Activated T-helper 1 cell treated with Interleukin-2 at 50 U/mL for 16 hours (primary cell): ENCODE measurements at places on chromosomes 13 and 19.

- no peak for DNase-seq
Observed at GRCh38 chr19:28185646-28186045, 1027.3 kb downstream of the UQCRFS1 start.

DNA sequence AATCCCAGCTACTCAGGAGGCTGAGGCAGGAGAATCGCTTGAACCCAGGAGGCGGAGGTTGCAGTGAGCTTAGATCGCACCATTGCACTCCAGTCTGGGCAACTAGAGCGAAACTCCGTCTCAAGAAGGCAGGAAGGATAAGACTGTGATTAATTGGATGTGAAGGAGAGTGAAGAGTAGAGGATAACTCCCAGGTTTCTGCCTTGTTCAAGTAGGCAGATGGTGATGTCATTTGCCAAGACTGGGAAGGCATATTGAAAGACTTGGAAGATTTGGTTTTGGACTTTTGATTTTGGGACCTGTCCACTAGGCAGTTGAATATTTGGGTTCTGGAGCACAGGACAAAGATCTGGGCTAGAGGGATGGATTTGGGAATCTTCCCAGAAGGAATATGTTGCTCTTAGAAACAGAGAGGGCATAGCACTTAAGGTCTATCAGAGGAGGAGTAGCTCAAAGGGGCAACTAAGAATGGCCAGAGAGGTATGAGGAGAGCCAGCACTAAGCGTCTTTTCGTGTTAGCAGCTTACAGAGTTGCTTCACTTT is 20.0 kb downstream of the GARRE1 start:
- DNase-seq, result no peak

DNA sequence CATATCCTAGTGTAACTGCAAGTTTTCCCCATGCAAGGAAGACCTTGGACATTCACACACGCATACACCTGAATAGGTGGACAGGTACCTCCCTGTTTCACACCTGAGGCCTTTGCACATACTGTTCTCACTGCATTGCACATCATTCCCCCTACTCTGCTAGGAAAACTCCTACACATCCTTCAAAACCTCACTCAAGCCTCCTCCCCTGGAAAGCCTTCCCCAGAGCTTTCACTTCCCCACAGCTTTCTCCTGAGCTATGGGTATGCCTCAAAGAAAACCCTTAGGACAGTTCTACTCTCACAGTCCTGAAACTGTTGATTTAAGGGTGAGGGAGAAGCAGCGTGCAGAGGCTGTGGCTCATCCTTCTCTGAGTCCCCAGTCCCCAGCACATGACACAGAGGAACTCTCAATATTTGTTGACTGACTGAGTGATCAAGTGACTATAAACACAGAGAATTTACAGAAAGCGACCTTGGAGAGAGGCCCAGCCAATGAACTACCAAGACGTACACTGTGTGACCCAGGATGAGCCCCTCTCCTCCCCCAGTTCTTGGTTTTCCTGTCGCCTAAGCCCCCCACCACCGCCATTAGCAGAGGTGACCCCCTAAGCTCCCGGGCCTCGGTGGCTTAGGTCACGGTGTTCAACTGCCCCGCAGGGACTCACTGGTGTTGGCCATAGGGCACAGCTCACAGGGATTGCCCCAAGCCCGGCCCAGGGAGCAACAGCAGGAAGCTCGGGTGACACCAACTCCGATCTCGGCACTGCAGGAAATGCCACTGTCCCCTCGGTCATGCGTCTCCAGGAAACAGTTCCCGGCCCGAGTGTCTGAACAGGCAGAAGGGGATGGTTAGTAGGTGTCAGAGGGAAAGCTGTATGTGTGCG is 40.6 kb downstream of the FBN3 start:
- no peak for DNase-seq

- DNase-seq, result no peak
Observed at GRCh38 chr19:35026418-35026817, 3.9 kb upstream of the SCN1B start.

DNA sequence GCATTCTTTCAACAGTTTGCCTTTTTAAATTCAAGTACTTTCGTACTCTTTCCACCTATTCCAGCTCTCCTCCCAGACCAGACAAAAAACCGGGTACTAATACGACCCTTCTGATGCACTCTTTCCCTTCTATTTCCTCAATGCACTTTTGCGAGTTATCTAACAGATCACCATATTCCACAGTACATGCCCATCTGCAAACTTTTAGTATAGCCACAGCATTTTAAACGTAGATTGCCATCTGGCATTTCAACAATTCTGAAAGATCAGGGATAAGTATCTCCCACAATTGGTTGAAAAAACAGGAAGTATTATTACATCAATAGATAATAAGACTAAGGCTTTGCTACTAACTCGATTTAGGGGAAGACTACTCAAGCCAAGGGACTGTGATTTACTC is 31.5 kb downstream of the RBM26 start:
- DNase-seq, result no peak

- no peak for DNase-seq
Observed at GRCh38 chr19:55465460-55466240, 1.1 kb upstream of the C19orf85 start.

- no peak for DNase-seq
Observed at GRCh38 chr13:27510082-27510481, 59.7 kb upstream of the MTIF3 start.

- no peak for DNase-seq
Observed at GRCh38 chr13:33520468-33520839, 234.9 kb upstream of the STARD13 start.

GRCh38 chr19:4742723-4743646 is 19.3 kb upstream of the DPP9 start:
- no peak for DNase-seq

- DNase-seq, result no peak
Observed at GRCh38 chr19:38455031-38455430, 21.5 kb downstream of the RYR1 start.

- DNase-seq, result no peak
Observed at GRCh38 chr13:95433537-95433936, 119.0 kb upstream of the CLDN10 start.

GRCh38 chr13:21925720-21926119 is 254.8 kb downstream of the FGF9 start:
- DNase-seq, result no peak

DNA sequence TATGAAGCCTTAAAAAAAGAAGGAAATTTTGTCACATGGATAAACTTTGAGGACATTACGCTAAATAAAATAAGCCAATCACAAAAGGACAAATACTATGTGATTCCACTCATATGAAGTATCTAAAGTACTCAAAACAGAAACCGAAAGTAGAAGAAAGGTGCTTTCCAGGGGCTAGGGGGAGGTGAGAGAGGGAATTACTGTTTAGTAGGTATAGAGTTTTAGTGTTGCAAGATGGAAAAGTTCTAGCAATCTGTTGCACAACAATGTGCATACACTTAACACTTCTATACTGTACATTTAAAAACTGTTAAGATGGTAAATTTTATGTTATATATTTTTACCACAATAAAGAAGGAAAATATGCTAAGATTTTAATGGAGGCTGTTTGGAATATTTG is 83.0 kb downstream of the POLR1D start:
- no peak for DNase-seq

- no peak for DNase-seq
Observed at GRCh38 chr19:35812220-35813042, at the start of gene PRODH2. TSS of gene PRODH2 (minus strand) at chr19:35812845. CDS start at chr19:35812805, 40 bp downstream.

DNA sequence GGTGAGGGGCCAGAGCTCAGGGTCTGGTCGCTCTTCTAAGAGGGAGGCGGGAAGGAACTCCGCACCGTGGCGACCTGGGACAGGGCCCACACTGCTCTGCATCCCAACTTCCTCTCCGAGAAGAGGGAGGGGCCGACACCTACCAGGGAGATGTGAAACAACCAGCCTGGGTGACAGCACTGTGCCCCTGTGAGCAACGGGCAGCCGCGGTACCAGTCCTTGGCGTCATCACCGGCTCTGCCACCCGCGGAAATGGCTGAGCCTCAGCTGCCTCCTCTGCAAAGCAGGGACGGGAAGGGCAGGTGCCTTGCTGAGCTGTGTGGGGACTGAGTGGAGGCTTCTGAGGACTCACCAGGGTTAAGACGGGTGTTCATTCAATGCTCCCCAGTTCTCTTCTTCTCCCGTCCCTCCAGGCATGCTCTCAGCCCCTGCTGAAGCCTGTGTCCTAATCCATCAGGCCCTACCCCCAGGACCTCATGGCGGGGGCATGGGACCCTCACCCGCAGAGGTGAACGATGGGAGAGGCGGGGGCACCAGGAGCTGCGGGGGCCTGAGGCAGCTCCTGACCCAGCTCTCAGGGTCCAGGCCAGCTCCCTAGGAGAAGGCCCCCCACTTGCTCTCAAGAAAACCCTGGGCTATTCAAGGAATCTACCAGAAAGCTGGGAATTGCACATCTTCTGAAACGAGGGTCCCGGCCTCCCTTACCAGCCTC is 9.3 kb downstream of the ZNF787 start:
- no peak for DNase-seq

GRCh38 chr19:45900738-45901431 is 1.5 kb downstream of the MYPOP start:
- no peak for DNase-seq

GRCh38 chr13:103598671-103599070 is 532.5 kb upstream of the SLC10A2 start:
- DNase-seq, result no peak

- DNase-seq, result no peak
Observed at GRCh38 chr13:67549331-67549730, 319.2 kb upstream of the PCDH9 start.

DNA sequence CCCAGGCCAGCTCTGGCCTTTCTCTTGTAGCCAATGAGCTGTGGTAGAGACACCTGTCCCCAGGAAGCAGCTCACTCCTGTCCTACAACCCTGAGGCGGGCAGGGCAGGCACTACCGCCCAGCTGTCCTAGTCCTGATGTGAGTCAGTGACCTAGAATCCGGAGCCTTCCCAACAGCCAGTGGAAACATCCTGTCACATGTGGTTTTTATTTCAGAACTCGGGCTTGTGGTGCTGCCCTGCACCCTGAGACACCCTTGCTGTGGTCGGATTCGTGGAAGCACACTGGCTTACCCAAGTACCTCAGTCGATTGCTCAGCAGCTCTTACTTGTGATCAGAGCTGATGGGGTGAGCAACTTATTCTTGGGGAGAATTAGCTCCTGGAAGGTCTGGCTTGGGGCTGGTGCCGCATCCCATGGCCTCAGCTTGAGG is 83.6 kb upstream of the ARHGEF7 start:
- no peak for DNase-seq

GRCh38 chr13:74920361-74920760 is 561.6 kb downstream of the TBC1D4 start:
- DNase-seq, result no peak

- no peak for DNase-seq
Observed at GRCh38 chr19:14059093-14059480, 2.8 kb downstream of the PALM3 start.

- no peak for DNase-seq
Observed at GRCh38 chr13:95039415-95039814, 261.8 kb downstream of the ABCC4 start.

GRCh38 chr13:83867708-83868107 is 14.6 kb downstream of the SLITRK1 start:
- DNase-seq, result no peak

- no peak for DNase-seq
Observed at GRCh38 chr19:40245506-40246128, 19.1 kb upstream of the CCNP start.

DNA sequence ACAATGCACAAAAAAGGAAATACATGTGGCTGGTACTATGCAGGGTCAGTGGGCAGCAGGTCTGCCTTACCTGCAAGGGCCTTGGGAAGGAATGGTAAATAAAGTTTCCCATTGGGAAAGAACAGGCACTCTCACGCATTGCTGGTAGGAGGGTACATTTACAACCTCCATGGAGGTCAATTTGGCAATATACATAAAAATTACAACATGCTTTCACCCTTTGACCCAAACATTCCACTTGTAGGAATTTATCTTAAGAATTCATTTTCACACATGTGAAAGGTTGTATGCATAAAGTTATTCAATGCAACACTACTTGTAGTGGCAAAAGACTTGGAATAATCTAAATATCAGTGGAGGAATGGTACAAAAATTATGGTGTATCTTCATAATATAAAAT is 216.4 kb downstream of the DLEU7 start:
- no peak for DNase-seq

GRCh38 chr13:78632996-78633395 is 26.0 kb downstream of the OBI1 start:
- no peak for DNase-seq

DNA sequence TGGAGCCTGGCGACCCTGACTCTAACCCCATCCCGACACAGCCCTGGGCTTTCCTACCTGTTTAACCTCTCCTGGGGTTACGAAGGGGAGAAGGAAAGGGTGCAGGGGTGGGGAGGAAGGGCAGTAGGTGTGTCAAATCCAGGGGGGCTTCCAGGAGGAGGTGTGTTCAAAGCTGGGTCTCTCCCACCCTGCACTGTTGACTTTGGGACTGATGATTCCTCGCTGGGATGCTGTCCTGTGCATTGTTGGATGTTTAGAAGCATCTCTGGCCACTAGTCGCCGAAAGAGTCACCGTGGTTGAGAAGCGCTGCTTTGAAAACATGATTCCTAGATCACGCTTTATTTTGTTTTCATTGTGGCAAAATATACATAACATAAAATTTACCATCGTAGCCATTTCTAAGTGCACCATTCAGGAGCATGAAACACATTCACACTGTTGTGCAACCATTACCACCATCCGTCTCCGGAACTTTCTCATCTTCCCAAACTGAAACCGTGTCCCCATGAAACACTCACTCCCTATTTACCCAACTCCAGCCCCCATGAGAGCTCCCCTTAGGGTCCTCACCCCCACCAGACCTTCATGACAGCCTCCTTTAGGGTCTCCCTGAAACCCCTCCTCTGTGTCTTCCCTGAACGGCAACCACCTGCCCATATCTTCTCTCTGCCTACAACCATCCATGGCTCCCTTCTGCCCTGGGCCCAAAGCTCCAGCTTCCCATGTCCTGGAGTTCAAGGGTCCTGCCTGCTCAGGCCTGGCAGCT is 4.4 kb upstream of the FCER2 start:
- no peak for DNase-seq

- no peak for DNase-seq
Observed at GRCh38 chr13:40137400-40137799, 481.9 kb downstream of the COG6 start.

GRCh38 chr13:97425590-97425989 is 8.4 kb upstream of the RAP2A start:
- no peak for DNase-seq

GRCh38 chr19:49249933-49250332 is 75.1 kb downstream of the SLC6A16 start:
- no peak for DNase-seq

- DNase-seq, result no peak
Observed at GRCh38 chr19:2806736-2807378, 12.8 kb upstream of the ZNF554 start.

DNA sequence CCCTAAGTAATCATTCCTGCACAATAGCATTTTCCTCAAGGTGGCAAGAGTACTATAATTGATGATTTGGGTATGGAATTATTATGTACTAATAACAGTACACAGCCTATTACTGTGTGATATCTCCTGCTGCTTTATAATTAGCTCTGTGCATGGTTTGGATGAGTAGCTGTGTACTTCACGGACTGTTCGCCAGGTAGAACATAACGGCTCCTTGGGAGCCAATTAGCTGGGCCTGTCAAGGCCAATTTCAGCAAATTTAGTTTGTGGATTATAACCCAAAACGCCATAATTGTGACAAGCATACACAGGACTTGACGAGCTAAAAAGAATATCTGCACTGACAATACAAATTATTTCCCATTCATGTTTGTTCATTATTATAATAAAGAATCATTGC is 1584.2 kb downstream of the SLITRK1 start:
- no peak for DNase-seq
